Psoas muscle (tissue), 8 donors: ENCODE measurements at places on chromosomes 16 and 17. TPM values are rescaled to one million over a fixed set of nuclear protein-coding genes. Genes with fewer than 3 reads are reported as not detected.

The FNDC8 gene
- not detected for polyA plus RNA-seq

The QPRT gene
- 1.4 TPM for polyA plus RNA-seq

The ST6GALNAC2 gene
- polyA plus RNA-seq: 7.6 TPM

The C17orf113 gene
- polyA plus RNA-seq: 0.08 TPM

The ZNF469 gene
- polyA plus RNA-seq: 0.23 TPM

The GJC1 gene
- polyA plus RNA-seq: 2.2 TPM

The STX1B gene
- polyA plus RNA-seq: 0.05 TPM

The SLC13A2 gene
- 0.21 TPM for polyA plus RNA-seq

The PABPN1L gene
- not detected for polyA plus RNA-seq

The UMOD gene
- not detected for polyA plus RNA-seq

The KRTAP9-6 gene
- not detected for polyA plus RNA-seq

The TERF2IP gene
- polyA plus RNA-seq: 29.8 TPM

The SLC2A4 gene
- polyA plus RNA-seq: 127 TPM

The UBB gene
- 1,030 TPM for polyA plus RNA-seq
